Caudate nucleus (tissue), 63 donors: ENCODE measurements at places on chromosomes 5 and 9.

GRCh38 chr5:37774912-37775483 is 64.8 kb downstream of the GDNF start:
- DNase-seq: no peak

DNA sequence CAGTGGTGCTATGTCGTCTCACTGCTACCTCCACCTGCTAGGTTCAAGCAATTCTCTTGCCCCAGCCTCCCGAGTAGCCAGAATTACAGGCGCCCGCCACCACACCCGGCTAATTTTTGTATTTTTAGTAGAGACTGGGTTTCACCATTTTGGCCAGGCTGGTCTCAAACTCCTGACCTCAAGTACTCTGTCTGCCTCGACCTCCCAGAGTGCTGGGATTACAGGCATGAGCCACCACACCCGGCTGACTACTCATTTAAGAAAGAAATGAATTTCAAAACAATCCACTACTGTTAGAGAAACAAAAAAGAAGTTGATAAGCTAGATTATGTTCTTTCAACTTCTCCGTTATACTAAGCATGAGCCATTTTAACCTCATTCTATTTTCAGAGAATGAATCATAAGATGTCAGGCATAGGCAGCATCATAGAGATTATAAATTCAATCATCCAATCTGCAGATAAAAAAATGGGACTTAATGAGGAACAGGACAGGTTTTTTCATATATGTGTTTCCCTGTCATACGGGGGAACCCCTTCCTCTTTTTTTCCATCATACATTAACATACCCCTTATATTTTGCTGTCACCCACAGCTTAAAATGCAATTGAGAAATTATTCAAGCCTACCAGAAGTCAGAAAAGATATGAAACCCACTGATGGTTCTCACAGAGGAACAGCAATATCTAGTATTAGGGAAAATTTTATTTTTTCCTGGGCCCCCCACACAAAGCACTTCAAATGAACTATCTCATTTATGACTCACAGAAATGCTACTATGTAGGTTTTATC is 26.5 kb upstream of the ADRB2 start:
- DNase-seq: no peak

DNA sequence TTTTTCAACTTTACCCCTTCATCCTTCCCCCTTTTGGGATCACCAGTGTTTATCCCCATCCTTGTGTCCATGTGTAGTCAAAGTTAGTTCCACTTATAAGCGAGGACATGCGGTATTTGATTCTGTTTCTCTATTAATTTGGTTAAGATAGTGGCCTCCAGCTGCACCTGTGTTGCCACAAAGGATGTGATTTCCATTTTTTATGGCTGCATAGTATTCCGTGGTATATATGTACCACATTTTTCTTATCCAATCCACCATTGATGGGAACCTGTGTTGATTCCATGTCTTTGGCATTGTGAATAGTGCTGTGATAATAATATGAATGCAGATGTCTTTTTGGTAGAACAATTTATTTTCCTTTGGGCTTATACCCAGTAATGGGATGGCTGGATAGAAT is 252.4 kb downstream of the ARRDC3 start:
- DNase-seq: no peak

GRCh38 chr9:129273941-129274684 is 96.1 kb upstream of the IER5L start:
- no peak for DNase-seq

- DNase-seq: no peak
Observed at GRCh38 chr5:116135344-116135743, 50.5 kb downstream of the COMMD10 start.
